ENCODE measurements at places on chromosomes 4 and X.

DNA sequence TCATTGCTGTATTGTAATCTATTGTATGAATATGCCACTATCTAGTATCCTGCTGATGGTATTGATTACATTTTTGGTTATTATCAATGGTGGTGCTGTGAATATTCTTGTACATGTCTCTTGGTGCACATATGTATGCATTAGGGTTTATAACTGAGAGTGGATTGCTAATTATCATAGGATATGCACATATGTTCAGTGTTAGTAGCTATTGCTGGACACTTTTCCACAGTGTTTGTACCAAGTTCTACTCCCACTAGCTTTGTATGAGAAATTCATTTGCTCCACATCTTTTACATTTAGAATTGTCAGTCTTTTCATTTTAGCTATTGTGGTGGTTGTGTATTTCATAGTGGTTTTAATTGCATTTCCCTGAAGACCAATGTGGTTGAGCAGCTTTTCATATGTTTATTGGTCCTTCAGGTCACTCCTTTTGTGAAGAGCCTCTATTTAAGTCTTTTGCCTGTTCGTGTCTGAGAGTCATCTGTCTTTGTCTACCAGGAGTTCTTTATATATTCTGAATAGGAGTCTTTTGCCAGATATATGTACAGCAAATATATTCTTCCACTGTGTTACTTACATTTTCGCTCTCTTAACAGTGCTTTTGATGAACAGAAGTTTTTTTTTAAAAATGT is 87.1 kb downstream of the TBC1D19 start:
- no peak for DNase-seq

- no peak for DNase-seq
Observed at GRCh38 chr4:154329268-154329868, 162.2 kb downstream of the DCHS2 start.

DNA sequence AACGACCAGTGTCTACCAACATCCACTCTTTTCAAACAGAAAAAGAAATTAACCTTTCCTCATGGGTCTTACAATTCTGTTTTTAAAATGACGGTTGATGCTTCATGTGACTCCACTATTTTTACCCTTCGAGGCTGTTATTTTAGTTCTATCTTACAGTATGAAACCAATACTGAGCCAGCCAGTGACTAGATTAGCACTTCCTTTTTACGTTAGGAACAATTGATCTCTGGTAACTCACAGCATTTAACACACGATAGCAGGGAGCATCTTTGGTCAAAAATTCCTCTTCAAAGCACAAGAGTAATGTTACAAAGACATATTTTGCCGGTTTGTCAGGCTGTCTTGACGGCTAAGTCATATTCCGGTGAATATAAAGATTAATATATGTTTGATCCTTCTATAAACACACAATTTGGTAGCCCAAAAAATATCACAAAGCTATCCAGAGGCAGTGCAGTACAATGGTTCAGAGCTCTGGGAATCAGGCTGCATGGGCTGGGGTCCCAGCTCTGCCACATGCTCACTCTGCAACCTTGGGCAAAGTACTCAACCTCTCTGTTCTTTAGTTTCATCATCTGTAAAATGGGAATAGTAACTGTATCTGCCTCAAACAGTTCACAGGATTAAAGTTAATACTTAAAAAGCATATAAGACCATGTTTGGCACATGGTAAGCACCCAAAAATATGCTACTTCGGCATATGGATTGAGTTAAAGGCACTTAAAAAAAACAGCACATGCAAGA is 62.9 kb upstream of the TXK start:
- no peak for DNase-seq

GRCh38 chrX:123464709-123465108 is 268.1 kb downstream of the THOC2 start:
- no peak for DNase-seq

DNA sequence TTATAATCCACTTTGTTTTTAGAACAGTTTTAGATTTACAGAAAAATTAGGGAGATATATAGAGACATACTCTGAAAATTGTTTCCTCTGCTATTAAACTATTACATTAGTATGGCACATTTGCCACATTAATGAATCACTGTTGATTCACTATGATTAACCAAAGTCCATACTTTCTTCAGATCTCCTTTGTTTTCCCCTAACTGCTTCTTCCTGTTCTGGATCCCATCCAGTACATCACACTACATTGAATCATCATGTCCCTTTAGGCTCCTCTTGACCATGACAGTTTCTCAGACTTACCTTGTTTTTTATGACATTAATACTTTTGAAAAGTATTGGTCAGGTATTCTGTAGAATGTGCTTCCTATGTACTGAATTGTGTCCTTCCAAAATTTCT is 109.2 kb upstream of the EDNRA start:
- no peak for DNase-seq
